Mesothelial cell of epicardium (in vitro differentiated cells): ENCODE measurements at places on chromosomes 4 and X. TPM values are rescaled to one million over a fixed set of nuclear protein-coding genes. Genes with fewer than 3 reads are reported as not detected.

The ATP2B3 gene
- total RNA-seq = 0.82 to 0.99 TPM (median 0.83 TPM) in 3 replicates

The ARX gene
- total RNA-seq = not detected in 3 replicates

GRCh38 chr4:55364691-55365344, 18.8 kb downstream of the SRD5A3 start:
- no peak for DNase-seq

The ACTRT1 gene
- not detected in 3 replicates for total RNA-seq

DNA sequence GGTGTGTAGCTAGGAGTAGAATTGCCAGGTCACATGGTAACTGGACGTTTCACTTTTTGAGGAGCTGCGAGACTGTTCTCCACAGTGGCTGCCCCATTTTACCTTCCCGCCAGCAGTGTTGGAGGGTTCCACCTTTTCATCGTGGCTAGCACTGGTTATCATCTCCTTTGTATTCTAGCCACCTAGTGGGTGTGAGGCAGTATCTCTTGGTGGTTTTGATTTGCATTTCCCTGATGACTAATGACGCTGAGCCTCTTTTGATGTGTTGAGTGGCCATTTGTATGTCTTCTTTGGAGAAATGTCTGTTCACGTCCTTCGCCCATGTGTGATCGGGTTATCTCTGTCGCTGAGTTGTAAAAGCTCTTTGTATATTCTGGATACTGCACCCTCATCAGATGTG, 10.6 kb downstream of the ABCD1 start:
- no peak for DNase-seq

The GPR78 gene
- total RNA-seq = 2.4 to 3.8 TPM (median 3.2 TPM) in 3 replicates
